ENCODE measurements at places on chromosomes 1 and 21.

GRCh38 chr1:2194319-2194897 is at the start of gene FAAP20:
FAAP20 (minus strand) TSS chr1:2194772; CDS start chr1:2194749, 23 bp downstream.
- DNase-seq, result peak; percentile 79

DNA sequence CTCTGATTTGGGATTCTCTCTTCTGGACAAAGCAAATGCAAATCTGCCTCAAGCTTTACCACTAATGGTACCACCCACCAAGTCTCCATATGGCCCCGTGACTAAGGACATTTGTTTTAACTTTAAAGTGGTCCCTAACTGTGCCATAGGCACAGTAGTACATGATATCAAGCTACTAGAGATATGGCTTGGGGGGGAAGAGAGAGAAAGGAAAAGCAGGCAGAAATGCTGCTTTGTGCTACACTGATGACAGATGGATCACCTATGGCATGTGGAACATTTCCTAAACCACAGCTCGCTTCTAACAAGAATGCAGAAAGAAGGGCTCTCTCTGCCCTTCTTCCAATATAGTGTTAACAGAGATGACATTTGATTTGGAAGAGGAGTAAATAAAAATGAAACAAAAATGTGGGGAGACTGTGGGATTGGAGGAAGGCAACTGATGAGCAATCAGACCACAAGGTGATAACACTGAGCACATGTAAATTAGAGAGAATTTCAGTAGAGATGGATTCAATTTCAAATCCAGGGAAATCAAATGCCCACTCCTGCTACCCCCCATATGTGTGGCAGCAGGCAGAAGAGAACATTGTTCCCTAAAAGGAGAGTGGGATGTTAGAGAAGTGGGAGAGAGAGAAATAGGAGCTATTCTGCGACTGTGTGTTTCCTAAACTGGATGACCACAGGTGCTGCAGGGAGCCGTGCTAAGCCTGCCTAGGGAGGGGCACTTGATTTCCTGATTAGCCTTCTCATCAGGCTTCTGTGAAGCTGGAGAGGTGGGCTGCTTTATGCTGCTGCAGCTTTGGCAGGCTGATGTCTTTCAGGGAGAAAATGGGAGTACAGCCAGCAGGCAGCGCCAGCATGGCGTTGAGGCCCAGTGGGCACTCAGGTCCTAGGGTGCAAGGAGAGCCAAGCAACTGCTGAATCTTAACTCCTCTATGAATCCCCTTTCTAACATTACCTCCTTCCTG is 75.3 kb downstream of the ZNF648 start:
- DNase-seq, result no peak

DNA sequence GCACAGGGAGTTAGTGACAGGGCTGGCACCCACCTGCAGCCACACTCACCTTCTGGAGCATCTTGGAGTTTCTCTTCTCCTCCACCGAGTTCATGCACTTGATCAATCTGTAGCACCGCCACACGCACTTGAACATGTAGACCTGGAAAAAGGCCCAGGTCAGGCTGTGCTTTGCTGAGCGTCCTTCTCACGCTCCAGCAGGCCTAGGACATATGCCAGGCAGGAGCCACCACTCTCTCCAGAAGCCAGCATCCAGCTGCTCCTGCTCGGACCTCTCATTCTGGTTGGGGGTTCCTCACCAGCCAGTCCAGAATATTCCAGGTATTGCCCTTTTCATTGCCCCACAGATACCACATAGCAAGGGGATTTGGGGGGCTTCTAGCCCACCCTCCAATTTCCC is 11.7 kb upstream of the MATN1 start:
- no peak for DNase-seq

- no peak for DNase-seq
Measured at GRCh38 chr1:97489834-97490233, 431.0 kb downstream of the DPYD start.

- no peak for DNase-seq
Measured at GRCh38 chr1:90725657-90726424, 8.7 kb upstream of the BARHL2 start.

DNA sequence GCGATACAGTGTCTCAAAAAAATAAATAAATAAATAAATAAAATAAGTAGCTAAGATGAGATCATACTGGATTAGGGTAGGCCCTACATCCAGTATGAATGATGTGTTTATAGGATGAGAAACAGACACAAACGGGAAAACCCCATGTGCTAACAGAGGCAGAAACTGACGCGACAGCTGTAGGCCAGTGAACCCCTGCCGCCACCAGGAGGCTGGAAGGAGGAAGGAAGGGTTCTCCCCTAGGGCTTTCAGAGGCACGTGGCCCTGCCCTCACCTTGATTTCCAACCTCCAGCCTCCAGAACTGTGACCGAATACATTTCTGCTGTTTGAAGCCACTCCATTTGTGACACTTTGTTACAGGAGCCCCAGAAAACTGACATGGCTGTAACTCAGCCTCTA is 38.5 kb downstream of the CHD5 start:
- DNase-seq, result no peak

GRCh38 chr1:36390411-36390810 is 4.7 kb upstream of the STK40 start:
- no peak for DNase-seq

DNA sequence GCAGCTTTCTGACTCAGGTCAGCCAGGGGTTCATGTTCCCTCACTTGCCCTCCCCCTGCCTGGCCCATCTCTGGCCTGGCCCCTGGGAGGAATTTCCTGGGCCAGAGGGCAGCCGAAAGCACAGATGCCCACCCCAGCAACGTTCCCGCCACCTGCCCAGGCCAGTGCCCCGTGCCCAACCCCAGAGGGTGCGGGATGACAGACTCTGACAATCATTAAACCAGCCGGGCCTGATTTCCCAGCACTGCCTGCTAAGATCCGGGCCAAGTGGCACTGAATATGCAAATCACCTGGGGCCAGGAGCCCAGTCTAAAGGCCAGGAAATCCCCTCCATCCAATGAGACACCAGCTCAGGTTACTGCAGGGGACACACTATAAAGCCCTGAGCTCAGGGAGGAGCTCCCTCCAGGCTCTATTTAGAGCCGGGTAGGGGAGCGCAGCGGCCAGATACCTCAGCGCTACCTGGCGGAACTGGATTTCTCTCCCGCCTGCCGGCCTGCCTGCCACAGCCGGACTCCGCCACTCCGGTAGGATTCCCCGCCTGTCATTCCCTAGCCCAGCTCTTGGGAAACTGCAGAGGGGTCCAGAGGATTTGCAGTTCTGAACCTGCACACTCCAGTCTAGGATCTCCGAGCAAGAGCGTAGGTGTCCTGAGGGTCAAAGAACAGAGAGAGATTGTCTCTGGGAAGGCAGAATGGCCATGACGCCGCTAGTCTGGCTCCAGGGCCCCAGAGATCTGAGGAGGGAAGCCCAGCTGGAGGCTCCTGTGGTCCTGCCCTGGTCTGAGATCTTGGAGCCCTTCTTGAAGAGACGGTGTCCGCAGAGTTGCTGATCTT is at the start of gene ELF3:
Gene ELF3 (plus strand): TSS at position 408 of the 836 bp plus-strand sequence. CDS start 550 bp downstream, outside the sequence.
- no peak for DNase-seq

DNA sequence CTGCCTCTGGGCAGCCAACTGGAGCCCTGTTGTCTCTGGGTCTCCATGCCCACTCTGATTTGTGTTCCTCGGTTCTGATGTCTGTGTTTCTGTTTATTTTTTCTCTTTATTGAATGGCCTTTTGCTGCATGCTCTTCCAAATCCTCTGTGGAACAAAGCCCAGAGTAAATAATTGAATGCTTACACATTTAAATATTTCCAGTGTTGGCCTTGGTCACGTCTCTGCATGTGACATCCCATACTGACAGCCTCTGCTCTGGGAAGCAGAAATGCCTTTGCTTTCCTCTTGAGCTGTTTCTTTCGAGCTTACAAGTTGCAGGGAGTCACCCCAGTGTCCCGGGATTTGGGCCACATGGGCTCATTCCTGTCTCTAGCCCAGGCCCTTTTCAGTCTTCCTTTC is 267.9 kb downstream of the PTPRU start:
- no peak for DNase-seq
